ENCODE measurements at places on chromosomes 11 and 22.
A peak's percentile ranks its signal among the peaks of the same experiment; 100 is the strongest.

GRCh38 chr11:67066333-67066709, 9.7 kb downstream of the RHOD start:
- no peak for DNase-seq

- DNase-seq, result no peak
These were observed 201.3 kb upstream of the BLID start for GRCh38 chr11:122317305-122317704.

GRCh38 chr11:118081241-118081958, 4.5 kb downstream of the TMPRSS4 start:
- no peak for DNase-seq

DNA sequence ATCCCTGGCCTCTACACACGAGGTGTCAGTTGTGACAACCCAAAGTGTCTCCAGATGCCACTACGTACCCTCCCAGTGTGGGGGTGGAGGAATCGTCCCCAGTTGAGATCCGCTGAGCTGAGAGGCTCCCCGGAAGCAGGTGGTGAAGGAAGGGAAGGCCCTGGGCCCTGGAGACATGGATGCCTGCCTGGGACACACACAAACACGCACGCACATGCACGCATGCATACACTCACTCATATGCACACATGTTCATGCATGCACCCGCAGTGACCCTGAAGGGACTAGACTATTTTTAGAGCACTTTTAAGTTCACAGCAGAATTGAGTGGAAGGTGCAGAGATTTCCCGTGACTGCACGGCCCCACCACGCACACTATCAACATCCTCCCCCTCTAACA, 50.9 kb downstream of the PARVB start:
- no peak for DNase-seq

- peak; percentile 59 for DNase-seq
These were observed 11.4 kb downstream of the UBE2L6 start for GRCh38 chr11:57556041-57556440.
